BJ (cell line): ENCODE measurements at places on chromosomes 4 and X.

DNA sequence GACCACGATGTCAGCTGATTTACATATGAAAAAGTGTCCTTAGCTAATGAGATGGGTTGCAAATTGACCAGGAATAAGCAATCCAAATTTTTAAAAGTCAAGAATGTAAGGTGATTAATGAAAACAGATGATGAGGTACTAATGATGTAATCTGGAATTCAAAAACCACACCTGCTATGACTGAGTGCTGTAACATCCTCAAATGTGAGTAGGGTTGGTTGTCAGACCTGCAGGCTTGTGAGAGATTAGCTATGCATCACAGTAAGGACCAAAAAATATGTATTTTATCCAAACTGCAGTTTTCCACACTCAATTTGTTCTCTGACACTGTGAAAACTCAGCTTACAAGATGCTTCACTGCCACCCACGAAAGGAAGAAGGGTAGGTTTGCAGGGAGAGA, 242.5 kb downstream of the OPHN1 start:
- DNase-seq = no peak

GRCh38 chr4:26084414-26084813, 170.4 kb downstream of the SMIM20 start:
- DNase-seq = no peak

GRCh38 chrX:19075754-19076153, 46.5 kb downstream of the ADGRG2 start:
- DNase-seq = no peak

DNA sequence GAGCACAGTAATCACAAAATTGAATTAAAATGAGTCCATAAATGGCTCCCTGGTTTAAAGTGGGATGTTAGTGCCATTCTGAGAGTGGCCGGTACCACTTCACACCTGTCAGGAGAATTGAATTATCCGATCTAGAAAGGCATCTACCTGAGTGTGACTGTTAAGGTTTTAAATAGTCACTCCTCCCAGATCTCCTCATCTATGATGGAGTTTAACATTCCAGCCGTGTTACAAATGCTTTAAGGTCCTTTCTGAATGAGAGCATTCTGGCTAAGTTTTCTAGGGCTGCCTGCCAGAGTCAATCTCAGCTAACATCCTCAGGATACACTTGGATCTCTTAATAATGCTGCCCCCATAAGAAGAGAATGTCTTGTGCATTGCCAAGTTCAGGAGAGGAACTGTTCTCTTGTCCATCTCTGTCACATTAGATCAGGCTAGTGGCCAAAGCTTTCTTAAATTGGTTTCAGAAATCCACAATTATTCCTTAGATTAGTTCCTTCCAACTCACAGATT, 231.1 kb downstream of the SLC39A8 start:
- DNase-seq = no peak

DNA sequence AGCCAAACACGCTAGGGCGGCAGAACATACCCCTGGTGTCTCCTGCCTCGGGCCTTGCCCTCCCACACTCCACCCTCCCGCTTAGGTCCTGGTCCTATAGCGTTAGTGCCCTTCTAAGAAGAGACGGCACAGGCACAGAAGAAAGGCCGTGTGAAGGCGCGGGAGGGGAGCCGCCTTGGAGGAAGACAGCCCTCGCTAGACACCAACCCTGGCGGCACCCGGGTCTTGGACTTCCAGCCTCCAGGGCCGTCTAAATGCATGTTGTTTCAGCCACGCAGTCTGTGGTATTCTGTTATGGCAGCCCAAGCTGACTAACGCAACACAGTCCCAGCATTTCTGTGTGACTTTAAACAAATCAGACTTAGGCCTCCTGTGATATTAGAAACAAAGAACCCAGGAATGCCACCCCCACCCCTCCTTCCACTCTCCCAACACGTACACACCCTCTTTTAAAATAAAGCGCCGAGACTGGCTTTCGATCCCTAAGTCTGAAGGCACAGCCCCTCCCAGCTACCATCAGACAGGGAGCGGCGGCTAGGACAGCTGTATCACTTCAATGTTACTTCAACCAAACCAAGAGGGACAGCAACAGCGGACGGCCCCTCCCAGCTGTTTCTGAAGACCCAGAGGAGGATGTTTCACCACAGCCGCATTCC, 128.0 kb downstream of the AFAP1 start:
- no peak for DNase-seq

DNA sequence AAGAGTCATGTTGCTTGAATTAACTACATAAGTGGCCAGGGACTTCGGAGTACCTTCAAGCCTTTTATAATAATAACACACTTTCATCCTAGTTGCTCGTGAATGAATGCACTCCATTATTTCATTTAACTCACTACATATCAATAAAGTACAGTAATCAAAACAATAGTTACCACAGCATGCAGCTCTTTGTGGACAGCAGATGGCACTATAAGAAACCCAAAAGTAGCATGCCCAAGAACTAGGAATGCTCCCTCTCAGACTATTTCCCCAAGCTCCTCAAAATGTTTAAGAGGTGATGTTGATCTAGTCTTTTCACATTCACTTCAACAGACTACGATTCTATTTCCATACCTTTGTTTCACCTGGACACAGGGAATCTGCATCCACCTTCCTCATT, 500.8 kb upstream of the DIAPH2 start:
- no peak for DNase-seq

GRCh38 chrX:1582686-1583437, 8.5 kb upstream of the AKAP17A start:
- DNase-seq = no peak

DNA sequence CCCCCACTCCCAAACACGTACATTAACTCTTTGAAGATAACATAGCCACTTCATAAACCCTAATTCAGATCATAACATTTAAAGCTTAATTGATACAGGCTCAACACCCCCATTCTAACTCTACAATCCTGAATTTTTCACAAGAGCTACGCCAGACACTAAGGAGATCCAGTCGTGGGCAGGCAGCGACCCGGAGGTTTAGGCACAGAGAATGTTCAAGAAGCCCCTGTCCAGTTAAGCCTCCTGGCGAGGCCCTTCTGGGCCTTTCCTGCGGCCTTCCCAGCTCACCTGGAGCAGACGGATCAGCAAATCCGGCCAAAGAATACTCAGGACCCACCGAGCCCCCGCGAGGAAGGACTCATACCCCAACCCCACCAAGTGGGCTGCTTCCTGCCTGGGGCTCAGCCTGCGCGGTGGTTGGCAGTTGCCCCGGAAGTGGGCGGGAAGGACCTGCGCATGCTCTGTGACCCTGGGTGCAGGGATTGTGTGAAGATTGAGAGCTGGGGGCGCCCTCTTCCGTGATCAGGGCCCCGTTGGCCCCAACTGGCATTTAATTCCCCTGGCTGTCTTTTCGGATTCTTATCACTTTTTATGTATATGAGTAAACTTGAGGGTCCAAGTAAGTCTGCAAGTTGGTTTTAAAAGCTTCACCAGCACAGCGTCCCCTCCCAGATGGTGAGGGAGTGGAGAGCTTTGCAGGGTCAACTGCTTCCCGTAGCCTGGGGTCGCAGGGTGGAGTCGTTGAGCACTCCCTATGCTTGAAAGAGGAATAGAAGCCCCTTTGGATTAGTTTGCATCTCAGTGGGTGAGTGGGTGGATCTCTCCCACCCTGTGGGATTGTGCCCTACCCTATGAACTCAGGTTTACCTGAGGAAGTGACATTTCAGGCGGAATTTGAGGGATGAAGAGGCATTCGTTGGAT, at the start of gene TRIM61:
Gene TRIM61 (minus strand): TSS at position 415 of the 922 bp plus-strand sequence. CDS start 7,655 bp downstream, outside the sequence.
- DNase-seq = no peak

DNA sequence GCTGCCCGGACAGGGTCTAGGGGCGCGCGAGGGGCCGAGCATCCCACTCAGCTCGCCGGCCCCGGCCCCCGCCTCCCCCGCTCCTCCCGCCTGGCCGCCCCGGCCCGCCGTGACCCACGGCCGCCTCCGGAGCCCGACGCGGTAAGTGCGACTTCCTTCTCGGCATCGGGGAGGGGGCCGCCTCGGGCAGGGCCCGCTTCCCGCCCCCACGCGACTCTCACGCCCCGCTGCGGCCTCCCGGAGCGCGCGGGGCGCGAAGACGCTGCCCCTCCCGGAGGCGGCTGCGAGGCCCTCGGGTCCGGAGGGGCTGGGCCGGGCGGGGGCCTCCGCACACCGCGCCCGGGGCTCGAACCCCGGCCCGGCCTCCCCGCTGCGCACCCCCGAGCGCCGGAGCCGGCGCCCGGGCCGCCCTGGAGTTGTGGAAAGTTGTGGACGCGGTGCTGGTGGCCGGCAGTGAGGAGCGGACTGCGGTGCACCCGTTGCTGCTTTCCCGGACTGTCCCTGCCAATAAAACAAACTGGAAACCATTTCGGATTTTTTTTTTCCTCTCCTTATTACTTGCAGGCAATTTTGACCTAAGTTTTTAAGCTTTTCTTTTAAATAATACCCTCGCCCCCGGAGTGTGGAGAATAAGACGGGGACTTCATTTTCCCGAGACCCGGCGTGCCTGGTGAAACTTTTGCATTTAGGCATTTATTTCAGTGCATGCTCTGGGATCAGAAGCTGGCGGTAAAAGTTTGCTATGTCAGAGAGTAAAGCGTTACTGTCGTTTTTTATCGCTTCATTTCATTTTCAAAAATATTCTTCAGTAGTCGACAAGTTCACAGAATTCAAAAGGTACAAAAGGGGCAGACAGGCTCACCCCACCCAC, 13.0 kb upstream of the TMEM156 start:
- no peak for DNase-seq

- DNase-seq = no peak
Measured at GRCh38 chr4:6974138-6974848, 64.7 kb downstream of the TBC1D14 start.

- DNase-seq = no peak
Measured at GRCh38 chr4:81698538-81699296, 227.0 kb upstream of the RASGEF1B start.

DNA sequence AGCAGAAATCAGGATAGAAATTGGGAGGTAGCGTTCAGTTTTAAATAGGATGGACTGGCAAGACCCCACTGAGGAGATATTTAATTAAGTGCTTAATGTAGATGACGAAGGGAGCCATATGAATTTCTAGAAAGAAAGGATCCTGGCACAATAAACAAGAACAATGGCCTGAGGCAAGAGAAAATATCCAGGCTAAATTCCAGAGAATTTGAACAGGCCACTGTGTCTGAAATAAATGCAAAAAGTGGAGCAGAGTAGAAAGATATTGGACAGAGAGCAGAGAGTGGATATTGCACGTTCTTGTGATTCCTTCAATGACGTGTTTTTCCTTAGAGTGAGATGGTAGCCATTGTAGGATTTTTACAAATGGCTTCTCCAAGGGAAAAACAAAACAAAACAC, 1504.8 kb downstream of the C4orf33 start:
- DNase-seq = no peak

DNA sequence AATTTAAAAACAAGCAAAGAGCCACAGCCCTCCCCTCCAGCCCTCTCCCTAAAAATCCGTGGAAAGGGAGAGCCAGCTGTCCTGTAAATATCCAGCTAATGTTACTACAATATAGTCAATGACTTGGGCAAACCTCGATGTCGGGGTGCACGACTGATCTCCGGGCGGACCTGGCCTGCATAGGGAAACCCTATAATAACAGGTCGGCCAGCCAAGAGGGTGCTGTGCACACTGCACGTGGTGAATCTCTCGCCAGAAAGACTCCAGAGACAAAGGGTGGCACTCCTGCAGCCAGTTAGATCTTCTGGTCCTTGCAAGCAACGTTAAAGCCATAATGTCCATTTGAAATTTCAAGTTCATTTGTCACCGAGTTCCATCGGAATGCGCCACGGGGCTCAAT, 1092.8 kb downstream of the ADGRL3 start:
- DNase-seq = no peak

- DNase-seq = no peak
Measured at GRCh38 chrX:45760187-45760742, 559.6 kb upstream of the DIPK2B start.

GRCh38 chrX:152884171-152884570, 13.7 kb upstream of the ZNF185 start:
- DNase-seq = no peak

DNA sequence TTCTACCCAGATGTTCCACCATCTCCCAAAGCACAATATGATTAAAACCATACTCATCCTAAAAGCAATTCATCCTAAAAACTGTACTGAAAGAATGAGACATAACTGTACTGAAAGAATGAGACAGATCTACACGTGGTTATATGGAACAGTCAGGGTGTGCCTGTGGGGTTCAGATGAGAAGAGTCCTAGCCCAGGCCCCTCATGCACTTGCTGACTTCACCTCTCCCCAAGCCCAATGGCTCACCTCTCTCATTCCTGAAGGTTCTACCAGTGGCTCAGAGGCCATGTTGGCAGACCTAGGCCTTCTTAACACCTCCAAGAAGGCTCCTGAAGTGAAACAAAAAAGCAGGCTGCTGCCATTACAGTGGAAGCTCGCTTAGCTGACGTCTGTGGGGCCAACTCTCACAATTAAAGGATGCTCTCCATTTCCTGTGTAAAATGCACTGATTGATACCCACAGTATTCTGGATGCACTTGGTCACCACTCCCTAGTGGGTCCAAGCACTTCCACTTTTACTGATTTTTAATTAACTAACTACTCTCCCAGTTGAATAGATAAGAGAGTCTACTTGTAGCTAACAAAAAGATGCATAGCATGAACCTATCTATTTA, 3.8 kb downstream of the PLAC1 start:
- no peak for DNase-seq
